ENCODE measurements at places on chromosomes 5 and 9.

DNA sequence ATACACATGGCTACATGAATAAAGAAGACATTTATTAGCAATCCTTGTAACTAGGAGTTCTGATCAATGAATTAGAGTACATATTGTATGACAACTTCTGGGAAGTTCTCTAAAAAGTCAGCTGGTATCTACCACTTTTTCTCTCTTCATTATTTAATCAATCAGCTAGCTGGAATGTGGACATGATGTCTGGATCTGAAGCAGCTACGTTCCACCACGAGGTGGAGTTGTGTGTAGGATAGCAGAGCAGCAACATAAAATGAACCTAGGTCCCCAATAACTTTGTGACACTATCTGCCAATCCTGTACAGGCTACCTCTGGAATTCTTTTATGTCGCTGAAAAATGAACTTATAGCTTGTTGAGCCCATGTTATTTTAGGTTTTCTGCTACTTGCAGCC is 32.9 kb upstream of the ENTREP1 start:
- no peak for DNase-seq

DNA sequence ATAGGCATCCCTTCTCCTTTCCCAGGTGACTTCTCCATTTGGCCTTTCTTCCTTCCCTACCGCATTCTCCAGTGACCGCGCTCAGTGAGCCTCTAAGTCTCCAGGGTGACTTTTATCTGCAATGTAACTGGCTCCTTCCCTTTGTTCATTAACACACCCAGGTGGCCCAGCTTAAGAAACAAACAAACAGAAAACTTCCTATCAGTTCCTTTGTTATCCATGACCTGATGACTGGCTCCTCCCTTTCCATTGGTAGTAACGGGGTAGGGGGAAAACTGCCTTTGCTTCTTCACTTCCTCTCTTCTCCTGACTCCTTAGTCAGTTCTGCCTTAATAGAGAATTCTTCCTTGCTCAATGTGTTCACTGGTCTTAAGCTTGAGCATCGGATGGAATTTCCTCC is 7.0 kb upstream of the SH3GL2 start:
- DNase-seq: no peak

- no peak for DNase-seq
Observed at GRCh38 chr9:75878488-75878860, 12.0 kb upstream of the PCSK5 start.

GRCh38 chr9:124429530-124429867 is 14.3 kb upstream of the PSMB7 start:
- no peak for DNase-seq

GRCh38 chr9:106771608-106772007 is 91.4 kb upstream of the ZNF462 start:
- no peak for DNase-seq

DNA sequence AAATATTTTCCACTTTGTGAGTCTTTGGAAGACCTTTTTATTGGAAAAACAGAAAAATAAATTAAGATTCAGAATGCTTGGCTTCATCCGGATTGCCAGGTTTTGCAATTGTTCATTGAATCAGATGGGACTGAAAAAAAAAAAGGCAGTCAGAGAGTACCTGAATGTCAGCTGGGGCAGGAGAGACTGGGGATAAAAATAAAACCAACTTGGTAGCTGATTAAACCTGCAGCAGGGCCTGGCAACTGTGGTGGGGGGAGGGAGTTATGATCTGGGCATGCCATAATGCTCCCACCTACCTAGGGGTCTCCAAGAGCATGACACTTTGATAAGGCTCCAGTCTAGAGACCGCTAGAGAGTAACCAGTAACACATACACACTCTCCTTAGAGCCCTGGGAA is 454.4 kb downstream of the DTWD2 start:
- no peak for DNase-seq

Measured in CD4-positive, alpha-beta T cell treated with Interleukin-15 for 4 hours (primary cell).